HCT116 (cell line): ENCODE measurements at places on chromosomes 11 and 22.

DNA sequence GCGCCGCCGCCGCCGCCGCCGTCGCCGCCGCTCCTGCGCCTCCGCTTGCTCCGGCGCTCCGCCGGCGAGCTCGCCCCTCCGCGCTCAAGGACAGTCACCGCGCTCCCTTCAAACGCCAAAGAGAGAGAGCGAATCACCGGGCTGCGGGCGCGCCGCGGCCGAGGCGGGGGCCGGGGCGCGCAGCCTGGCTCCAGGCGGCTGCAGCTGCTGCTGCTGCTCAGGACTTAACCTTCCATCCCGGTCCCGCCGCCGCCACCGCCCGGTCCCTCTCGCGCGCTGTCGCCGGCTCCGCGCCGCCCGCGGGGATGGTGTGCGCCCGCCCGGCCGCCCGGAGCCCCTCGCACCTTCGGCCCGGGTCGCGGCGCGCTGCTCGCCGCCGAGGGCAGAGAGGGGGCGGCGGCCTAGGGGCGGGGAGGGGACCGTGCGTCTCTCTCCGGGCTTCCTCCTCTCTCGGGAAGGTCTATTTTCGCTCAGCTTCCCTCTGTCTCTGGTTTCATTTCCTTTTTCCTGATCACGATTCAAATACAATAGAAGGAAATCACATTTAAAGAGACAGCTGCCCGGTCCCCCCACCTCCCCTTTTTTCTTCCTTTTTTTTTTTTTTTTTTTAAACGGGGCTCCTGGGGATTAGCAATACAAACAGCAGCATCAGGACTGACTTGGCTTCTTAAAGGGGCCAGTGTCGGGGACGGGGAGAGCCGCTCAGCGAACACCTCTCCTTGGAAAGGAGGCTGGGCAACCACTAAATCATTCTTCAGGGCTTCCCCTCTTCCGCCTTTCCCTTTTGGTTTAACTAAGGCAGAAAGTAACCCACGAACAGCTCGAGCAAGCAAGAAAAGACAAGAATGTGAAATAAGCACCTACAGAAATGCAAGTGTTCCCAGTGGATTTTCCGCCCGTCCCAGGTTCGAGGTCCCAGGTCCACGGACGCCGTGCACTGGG is 22.1 kb downstream of the LMO2 start:
- DNase-seq: no peak

DNA sequence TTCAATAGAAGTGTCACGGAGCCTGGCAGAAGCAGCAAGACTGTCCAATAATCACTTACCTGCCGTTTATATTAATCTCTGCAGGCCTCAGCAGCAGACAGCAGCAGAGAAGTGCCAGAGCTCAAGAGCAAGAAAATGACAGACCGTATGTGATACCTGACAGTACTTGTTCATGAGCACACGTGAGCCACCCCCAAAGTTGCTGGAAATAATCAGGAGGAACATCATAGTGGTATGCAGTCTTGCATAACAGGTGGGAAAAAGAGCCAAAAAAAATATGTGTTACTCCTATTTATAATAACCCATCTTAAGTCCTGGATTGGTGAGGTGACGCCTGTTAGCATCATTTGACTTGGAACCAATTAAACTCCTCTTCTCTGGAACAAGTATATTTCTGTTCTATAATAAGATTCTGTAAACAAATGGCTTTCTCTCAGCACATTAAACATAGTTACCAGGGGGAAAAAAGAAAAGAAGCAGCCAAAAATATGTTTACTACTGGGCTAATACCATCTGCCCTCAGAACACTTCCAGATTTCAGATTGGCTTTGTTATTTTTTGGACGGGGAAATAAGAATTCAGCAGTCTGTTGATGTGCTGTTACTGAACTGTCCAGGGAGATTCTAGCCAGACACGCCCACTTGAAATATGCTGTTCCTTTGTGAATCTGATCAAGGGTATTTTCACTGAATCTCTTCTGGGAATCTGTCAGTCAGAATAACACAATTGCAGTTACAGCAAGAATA is 7.9 kb upstream of the SLN start:
- DNase-seq: no peak

- no peak for DNase-seq
Observed at GRCh38 chr22:21639359-21639758, 2.7 kb upstream of the SDF2L1 start.

- DNase-seq: peak; percentile 75
Observed at GRCh38 chr11:17354601-17354991, 3.0 kb downstream of the NCR3LG1 start.

DNA sequence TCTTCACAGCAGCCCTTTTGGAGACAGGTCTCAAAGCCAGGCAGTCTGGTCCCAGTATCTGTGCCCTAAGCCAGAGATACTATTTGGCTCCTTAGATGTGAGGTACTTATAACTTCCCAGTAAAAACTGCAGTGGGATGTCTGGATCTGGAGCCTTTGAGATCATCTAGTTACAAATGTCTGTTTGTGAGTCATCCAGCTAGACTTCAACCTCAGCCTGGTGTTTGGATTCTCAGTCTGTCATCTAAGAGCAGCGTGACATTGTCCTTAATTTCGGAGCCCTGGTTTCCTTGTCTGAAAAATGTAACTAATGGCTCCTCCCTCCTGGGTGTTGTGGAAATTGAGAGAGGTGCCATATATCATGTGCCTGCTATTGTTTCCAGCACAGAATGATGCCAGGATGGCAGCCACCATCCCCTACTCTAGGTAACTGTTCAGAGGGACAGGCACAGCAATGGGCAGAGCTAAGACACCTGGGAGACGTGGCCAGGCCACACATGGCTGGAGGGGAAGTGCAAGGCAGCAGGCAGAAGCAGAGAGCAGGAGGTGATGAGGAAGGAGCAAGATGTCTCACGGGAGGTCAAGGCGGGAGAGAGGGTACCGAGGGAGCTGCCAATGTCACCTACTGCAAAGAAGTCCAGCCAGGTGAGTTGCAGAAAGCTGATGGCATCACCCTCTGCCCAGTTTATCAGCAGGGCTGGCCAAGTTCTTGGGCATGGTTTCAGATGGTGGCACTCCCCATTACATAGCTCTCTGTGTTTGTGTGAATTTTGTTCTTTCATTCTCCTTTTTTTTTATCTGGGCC is 20.6 kb upstream of the ST3GAL4 start:
- no peak for DNase-seq

- DNase-seq: no peak
Observed at GRCh38 chr11:27353593-27354358, 9.2 kb downstream of the CCDC34 start.

- DNase-seq: no peak
Observed at GRCh38 chr11:15212876-15213275, 98.2 kb downstream of the INSC start.

DNA sequence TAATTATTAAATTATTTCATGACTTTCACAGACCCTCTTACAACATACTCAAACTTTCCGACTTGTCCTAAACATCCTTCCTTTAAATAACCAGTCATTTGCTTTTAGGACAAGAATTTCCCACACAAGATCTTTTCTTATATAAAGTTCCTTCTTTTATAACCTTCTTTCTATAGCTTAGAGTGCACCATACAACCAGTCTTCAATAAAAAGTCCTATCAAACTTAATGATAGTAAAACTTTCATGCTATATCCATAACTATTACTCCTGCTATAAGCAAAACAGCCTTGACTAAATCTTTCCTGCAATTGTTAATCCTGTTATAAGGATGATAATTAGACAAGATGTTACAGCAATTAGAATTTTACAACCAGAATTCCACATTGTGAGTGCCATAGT is 47.4 kb downstream of the ZNF280B start:
- DNase-seq: no peak

- DNase-seq: no peak
Observed at GRCh38 chr11:61145228-61146005, 15.8 kb downstream of the VPS37C start.

GRCh38 chr22:22201185-22201929 is 43.2 kb upstream of the VPREB1 start:
- no peak for DNase-seq

DNA sequence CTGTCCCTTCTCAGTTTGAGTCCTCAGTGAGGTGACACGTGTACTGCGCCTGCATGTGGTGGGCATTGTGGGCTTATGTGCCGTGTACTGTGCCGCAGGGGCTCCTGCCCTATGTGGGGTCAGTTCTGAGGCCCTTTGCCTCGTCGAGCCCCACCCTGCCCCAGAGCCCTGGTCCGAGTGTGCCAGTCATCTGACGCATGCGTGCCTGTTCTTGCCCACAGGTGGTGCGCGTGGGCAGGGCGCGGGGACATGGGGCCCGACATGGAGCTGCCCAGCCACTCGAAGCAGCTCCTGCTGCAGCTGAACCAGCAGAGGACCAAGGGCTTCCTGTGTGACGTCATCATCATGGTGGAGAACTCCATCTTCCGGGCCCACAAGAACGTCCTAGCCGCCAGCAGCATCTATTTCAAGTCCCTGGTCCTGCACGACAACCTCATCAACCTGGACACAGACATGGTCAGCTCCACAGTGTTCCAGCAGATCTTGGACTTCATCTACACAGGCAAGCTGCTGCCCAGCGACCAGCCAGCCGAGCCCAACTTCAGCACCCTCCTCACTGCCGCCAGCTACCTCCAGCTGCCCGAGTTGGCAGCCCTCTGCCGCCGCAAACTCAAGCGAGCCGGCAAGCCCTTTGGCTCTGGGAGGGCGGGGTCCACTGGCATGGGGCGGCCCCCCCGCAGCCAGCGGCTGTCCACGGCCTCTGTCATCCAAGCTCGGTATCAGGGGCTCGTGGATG is 22.3 kb upstream of the TMEM191C start:
- DNase-seq: no peak

GRCh38 chr22:36291831-36292740 is 39.2 kb downstream of the APOL1 start:
- DNase-seq: no peak

DNA sequence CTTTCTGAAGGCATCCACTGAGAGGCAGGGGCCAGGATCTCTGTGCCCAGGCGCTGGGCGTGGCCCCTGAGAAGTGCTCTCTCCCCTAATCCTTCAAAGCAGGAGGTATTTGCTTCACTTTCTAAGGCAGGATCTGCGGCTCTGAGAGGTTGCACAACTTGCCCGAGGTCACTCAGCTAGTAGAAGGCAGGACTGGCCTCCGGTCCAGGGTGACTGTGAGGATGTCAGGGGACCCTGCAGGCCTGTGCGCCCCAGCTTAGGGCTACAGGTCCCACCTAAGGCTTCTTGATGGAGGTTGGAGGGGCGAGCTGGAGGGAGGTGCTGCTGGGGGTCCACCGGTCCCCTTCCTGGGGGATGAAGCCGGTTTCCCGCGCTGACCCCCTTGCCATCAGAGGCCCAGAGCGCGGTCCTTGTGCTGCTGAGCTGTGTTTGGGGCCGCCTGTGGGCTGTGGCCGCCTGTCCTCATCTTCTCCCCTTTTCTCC is 979 bp downstream of the SMIM38 start:
- DNase-seq: no peak

GRCh38 chr22:23107487-23108248 is 34.1 kb downstream of the RSPH14 start:
- no peak for DNase-seq

GRCh38 chr22:49950396-49950994 is 10.1 kb upstream of the PIM3 start:
- no peak for DNase-seq

GRCh38 chr11:95121698-95122097 is 32.1 kb downstream of the ENDOD1 start:
- no peak for DNase-seq

- no peak for DNase-seq
Observed at GRCh38 chr11:71304045-71304444, 51.7 kb upstream of the SHANK2 start.

GRCh38 chr11:68181719-68182451 is 31.2 kb downstream of the KMT5B start:
- DNase-seq: no peak

GRCh38 chr11:117877120-117877784 is 794 bp upstream of the FXYD6 start:
- DNase-seq: no peak

- DNase-seq: no peak
Observed at GRCh38 chr11:45994371-45995341, 72.2 kb downstream of the LARGE2 start.

- no peak for DNase-seq
Observed at GRCh38 chr11:123181075-123181474, 14.0 kb downstream of the CLMP start.

- no peak for DNase-seq
Observed at GRCh38 chr22:27063841-27064240, 406.5 kb downstream of the MIAT start.

GRCh38 chr11:74057249-74058151 is 48.6 kb upstream of the UCP3 start:
- peak; percentile 2 for DNase-seq

GRCh38 chr22:22877523-22878210 is 9.9 kb upstream of the IGLL5 start:
- DNase-seq: peak; percentile 54

GRCh38 chr11:3111466-3111865 is 53.6 kb downstream of the OSBPL5 start:
- no peak for DNase-seq

GRCh38 chr11:61834278-61835048 is 6.4 kb downstream of the FADS2 start:
- no peak for DNase-seq

DNA sequence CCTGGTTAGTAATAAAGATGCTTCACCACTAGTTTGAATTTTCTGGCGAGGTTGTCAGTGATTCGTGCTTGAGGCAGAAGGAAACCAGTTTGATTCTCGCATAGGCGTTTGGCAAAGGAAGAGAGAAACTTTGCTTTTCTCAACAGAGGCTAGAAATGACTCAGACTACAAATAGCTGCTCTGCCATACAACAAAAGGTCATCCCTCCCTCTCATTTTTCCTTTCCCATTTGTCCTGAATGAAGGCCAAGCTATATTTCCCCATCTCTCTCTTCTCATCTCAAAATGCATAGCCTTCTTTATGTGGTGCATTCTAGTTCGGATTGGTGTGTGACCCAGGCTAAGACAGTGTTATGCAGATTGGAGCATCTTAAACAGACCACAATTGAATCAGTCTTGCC is 741.4 kb downstream of the NTM start:
- no peak for DNase-seq

DNA sequence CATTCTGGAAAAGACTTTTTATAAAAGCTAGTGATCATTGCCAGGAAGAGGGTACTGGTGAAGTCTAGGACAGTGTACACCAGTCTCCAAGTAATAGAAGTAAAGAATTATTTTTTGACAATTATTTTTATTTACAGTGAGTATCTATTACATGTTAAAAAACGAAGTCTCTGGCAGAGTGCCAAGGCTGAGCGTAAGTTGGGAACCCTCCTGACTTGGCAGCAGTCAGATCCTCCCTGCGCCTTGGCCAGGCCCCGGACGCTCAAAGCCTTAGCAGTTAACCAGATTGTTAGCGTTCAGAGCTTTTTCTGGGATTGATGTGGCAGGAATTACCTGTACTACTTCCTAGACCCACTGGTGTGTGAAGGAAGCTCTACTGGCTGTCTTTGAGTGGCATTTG is 38.1 kb upstream of the CTTN start:
- DNase-seq: no peak

DNA sequence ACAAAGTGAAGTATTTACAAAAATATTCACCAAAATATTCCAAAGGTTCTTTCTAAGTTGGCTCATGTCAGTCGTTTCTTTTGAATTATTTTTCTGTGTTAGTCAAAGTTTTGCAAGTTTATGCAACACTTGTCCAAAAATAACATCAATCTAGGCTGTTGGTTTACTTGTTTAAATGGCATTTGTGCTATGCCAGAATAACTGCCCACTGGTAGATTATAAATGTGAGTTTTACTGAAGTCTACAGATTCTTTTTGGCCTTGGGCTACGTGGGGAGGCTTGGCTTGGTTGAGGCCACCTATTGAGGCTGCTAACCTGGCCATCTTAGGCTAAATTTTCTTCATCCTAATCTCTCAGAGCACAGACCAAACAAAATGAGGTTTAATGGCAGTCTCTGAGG is 1091.9 kb upstream of the RAG2 start:
- DNase-seq: no peak

GRCh38 chr11:31913985-31914384 is 102.9 kb upstream of the PAX6 start:
- DNase-seq: no peak

- DNase-seq: no peak
Observed at GRCh38 chr11:20008190-20008870, 151.9 kb downstream of the DBX1 start.
